NCI-H1417 treated with DMSO at 0.1 percent for 48 hours (cell line): ENCODE measurements at places on chromosomes 7 and 10.

GRCh38 chr10:114021717-114022680 is 21.7 kb upstream of the ADRB1 start:
- DNase-seq: no peak

DNA sequence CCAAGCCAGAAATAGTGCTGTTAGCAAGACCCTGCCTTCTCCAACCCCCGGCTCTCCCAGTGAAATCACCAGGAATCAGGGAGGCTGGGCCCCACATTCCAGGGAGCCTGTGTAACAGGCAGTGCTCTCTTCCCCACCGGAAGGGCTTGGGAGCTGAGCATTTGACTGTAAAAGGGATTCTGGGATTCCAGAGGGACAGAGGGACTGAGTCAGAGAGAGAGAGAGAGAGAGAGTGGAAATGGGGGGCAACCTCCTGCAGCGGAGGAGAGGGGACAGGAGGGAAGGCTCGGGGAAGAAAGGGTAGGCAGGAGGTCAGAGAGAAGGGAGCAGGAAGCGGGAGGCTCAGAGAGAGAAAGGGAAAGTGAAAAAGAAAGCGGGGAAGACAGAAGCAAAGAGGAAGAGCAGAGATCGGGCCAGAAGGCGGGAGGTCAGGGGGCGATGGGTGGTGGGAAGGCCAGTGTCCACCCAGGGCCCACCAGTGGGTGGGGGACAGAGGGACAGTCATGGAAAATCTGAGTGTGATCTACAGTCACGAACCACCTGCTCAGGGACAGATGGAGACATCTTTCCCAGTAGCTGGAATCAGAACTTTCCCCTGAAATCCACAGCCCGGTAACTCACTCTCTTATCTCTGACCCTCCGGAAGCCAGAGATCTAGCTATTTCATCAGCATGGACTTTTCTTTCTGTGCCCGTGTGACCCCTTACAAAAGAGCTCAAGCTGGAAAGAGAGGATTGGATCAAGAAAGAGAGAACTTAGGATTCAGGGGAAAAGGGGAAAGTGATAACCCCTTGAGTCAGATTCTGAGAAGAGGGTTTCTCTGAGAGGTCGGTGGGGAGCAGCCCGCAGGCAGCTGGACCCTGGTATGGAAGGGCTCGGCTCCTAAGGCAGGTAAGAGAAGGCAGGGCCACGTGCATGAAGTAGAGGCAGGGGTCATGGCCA is 4.6 kb upstream of the SERPINE1 start:
- no peak for DNase-seq

GRCh38 chr10:105274556-105275070 is 633.5 kb downstream of the SORCS3 start:
- no peak for DNase-seq

DNA sequence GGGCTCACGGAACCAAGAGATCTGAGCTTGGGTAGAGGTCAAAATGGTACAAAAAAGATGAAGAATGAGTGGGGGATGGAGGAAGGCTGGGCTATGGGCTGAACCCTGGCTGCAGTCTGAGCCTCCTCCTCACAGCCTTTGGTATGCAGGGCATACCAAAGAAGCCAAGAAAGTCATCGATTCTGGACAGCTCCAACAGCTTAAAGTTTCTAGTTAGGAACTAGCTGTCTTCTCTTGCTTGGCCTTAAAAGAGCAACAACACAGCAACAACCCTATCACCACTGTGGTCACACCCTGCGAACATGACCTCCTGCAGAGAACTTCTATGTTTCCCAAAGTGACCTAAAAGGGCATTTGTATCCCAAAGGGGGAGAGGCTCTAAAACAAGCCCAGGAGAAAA is 126.1 kb upstream of the EFCAB10 start:
- DNase-seq: no peak

GRCh38 chr7:153422291-153423209 is 629.6 kb upstream of the DPP6 start:
- no peak for DNase-seq

GRCh38 chr10:68406815-68407548 is at the start of gene RUFY2:
TSS of gene RUFY2 (minus strand) at chr10:68407277. CDS start at chr10:68407189, 88 bp downstream.
- DNase-seq: no peak

GRCh38 chr10:63125459-63125858 is 7.7 kb upstream of the NRBF2 start:
- no peak for DNase-seq

DNA sequence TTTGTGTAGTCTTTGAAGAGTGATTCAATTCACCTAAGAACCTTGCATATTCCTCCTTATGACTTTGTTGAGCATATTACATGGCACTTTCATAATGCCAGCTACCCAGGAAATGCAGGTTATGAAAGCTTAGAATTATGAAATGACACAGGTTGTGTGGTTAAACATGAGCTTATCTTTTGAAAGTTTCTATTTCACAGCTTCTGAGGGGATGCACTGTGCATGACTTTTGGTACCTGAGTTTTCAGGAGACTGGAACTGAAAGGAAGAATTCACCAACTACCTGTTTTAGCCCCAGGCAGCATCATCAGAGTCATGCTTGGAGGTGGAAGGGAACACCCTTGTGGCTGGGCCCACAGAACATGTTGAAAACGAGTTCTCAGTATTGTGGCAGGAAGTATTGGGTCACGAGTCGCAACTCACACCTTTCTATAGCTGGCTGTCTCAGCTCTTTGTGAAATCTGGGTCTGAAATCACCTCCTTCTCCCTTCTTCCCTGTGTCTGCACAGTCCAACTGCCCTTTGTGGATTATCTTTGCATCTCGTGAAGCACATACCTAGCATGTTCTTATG is 228.2 kb downstream of the PTEN start:
- DNase-seq: no peak

DNA sequence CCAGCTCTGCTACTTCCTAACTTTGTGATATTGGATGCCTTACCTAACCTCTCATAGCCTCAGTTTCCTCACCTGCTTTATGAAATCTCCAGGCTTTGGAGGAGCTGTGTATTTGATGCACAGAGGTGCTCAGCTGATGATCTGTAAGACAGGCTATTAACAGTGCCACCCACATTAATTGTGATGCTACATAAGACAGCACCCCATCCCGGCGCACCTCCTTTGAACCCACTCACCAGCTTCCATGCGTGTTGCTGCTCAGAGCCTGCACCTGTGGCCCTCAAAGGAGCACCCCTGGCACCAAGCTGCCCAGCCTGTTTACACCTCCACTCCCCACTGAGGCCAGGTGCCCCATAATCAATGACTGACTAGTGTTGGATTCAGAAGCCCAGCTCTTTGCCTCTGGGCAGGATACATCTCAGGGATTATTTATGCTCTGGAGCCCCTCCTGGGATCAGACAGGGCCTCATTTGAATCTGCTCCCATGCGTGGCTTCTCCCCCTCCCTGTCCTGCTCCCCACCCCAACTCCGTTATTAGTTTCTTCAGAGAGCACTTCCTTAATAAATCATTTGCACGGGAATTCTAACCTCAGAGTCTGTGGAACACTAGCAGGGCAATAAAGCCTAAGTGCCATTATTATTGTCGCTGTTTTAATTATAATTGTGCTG is 87.7 kb downstream of the GFRA1 start:
- no peak for DNase-seq

GRCh38 chr10:52446391-52446790 is 132.3 kb downstream of the DKK1 start:
- no peak for DNase-seq

GRCh38 chr10:29430101-29430500 is 141.2 kb downstream of the LYZL1 start:
- DNase-seq: no peak

- DNase-seq: no peak
Measured at GRCh38 chr10:49837685-49838084, 75.6 kb upstream of the OGDHL start.

- no peak for DNase-seq
Measured at GRCh38 chr10:120511165-120511564, 54.1 kb downstream of the PLPP4 start.

- DNase-seq: no peak
Measured at GRCh38 chr7:107865956-107866775, 24.8 kb upstream of the DLD start.

GRCh38 chr10:70308121-70309060 is 24.6 kb upstream of the NPFFR1 start:
- no peak for DNase-seq

- no peak for DNase-seq
Measured at GRCh38 chr7:100413346-100413745, 15.2 kb downstream of the ZCWPW1 start.

DNA sequence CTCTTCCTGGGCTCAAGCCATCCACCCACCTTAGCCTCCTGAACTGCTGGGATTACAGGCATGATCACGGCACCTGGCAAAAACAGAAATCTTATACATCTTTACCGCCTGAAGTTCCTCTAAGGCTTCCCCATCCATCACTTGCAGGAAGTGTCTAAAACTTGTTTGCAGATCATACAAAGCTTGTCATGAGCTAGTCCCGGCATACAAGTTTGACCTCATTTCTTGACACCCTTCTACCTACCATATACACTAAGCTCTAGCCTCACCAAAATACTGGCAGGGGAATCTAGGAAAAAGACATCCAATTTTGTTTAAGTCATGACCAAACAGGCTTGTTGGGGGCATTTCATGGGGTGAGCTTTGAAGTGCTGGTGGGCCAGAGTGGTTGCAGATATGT is 14.5 kb downstream of the DNMBP start:
- DNase-seq: no peak

DNA sequence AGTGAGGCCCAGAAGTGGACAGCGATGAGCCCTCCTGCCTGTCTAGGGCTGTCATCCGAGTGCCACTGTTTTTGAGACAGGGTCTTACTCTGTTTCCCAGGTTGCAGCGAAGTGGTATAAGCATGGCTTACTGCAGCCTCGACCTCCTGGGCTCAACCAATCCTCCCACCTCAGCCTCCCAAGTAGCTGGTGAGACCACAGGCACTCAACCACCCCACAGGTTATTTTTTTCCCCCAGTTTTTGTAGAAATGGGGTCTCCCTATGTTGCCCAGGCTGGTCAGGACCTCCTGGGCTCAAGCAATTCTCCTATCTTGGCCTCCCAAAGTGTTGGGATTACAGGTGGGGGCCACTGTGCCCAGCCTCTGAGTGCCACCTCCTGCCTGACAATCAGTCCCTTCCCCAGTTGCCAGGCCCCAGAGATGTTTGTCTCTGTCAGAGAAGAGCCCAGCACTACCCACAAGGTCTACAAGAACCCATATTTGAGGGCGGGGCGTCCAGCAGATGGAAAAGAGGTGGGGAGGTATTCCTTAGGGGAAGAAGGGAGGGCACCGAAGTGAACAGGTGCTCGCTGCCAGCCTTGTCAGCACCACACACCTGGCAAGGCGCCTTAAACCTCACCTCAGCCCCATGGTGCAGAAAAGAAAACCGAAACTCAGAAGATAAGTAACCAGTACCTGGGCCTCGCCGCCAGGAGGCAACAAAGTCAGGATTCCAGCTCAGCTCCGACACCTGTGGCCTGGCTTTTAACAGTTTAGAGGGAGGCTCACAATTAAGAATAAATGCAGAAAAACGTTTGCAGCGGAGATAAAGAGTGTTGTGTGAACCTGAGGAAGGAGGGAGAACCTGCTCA is 77.4 kb upstream of the ANLN start:
- DNase-seq: no peak

GRCh38 chr7:50621973-50622490 is 56.8 kb upstream of the DDC start:
- DNase-seq: no peak

GRCh38 chr7:72430531-72430930 is 18.4 kb upstream of the CALN1 start:
- DNase-seq: no peak

GRCh38 chr7:153507885-153508284 is 544.3 kb upstream of the DPP6 start:
- no peak for DNase-seq

GRCh38 chr7:149199234-149199995 is 4.1 kb downstream of the ZNF282 start:
- DNase-seq: no peak
